Hypothalamus (tissue), 51 donors: ENCODE measurements at places on chromosomes 13 and 19.

GRCh38 chr13:27942972-27943371 is 23.2 kb downstream of the PDX1 start:
- no peak for DNase-seq

DNA sequence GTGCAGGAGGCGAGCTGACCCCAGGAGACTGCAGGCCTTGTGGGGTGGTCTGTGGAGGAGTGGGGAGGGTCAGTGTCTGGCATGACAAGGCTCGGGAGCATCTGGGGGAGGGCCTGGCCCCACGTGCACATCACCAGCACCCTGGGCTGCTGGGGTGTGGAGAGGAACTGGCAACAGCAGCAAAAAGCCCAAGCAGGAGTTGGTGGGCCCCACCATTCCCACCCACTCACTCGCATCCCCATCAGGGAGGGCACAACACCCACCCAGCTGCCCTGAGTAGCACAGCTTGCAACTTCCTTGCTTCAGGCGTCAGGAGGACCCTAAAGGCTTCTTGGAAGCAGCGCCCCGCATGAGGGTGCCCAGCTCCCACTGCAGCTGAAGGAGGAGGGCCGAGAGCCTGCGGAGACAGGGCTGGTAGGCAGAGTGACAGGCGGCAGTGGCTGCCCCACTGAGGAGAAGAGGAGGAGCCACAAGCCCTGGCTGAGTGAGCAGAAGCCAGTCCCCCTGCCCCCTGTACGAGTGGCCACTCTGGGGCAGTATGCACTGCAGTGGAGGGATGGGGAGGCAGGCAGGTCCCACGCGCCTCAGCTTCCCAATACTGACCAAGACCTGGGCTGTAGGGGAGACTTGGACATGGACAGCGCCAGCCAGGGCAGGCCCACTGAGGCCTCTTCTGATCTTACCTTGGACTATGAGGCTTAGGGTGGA is 26.5 kb downstream of the ELL start:
- no peak for DNase-seq

DNA sequence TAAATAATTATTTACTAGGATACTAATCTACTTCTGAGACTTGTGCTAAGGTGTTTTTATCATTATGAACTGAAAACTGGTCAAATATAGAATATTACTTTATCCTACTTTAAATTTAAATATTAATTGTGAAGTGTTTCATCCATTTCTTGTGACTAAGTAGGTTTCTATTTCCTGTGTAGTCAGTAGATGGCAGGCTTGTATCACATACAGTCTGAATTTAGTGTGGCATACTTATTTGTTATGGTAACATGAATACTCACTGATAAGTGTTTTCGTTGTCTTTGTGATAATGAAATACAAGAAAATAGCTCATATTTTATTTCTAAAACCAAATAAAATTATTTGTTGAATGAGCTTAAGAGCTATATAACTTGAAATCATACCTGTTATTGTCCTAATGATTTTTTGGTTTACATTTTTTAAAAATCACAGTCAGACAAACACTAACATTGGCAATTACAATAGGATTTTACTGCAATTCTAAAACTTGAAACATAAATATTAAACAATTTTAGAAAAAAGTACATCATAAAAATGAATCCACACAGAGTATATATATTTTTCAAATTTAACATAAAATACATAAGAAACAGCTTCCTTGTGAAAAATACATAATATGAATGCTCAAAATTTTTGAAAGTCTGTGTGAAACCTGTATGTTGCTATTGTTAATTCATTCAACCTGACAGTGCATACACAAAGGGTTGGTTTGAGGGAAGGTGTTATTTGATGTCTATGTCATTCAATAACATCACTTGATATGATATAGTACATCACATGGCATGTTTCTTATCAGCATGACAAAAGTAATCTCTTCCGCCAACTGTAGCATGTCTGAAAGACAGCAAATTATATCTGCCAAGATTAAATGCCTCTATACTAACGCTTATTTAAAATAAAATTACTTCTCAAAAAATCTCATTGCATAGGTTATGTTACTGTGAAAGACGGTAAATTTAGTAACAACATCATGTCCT is 904.8 kb upstream of the PCDH20 start:
- no peak for DNase-seq

- no peak for DNase-seq
Measured at GRCh38 chr19:46896076-46896794, 35.4 kb downstream of the ARHGAP35 start.

GRCh38 chr13:42899266-42899665 is 92.8 kb downstream of the EPSTI1 start:
- DNase-seq = no peak

GRCh38 chr19:45464852-45465441 is 2.8 kb upstream of the FOSB start:
- no peak for DNase-seq

GRCh38 chr13:26601669-26602068 is 44.2 kb downstream of the WASF3 start:
- DNase-seq = no peak

DNA sequence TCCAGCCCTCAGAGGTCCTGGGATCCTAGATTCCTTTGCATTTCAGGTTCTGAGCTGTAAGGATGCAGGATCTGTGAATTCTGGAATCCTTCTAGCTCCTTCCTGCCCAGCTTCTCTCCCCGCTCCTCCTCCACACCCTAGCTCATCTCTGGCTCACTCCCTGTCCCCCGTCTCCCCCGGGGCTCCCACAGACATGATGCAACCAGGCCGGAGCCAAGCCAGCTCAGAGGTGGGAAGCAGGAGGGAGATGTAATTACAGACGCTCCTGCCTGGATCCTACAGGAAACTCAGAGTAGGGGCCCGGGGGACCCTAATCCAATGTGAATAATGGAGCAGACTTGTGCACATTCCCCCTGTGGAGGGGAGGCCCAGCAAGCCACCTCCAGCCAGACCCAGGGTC is 4.5 kb downstream of the GNG8 start:
- no peak for DNase-seq

DNA sequence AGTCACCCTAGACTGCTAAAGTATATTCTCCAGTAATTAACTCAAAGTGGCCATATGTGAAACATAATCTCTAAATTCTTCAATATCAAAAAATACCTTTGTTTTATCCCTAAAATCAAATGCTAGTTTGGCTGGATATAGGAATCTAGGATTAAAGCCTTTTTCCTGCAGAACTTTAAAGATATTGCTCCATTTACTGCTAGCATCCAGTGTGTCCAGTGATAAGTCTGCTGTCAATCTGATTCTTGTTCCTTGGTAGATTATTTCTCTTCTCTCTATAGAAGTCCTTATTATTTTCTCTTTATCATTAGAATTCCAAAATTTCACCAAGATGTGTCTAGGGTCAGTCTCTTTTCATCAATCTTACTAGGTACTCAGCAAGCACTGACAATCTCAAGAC is 384.6 kb downstream of the FGF14 start:
- no peak for DNase-seq

DNA sequence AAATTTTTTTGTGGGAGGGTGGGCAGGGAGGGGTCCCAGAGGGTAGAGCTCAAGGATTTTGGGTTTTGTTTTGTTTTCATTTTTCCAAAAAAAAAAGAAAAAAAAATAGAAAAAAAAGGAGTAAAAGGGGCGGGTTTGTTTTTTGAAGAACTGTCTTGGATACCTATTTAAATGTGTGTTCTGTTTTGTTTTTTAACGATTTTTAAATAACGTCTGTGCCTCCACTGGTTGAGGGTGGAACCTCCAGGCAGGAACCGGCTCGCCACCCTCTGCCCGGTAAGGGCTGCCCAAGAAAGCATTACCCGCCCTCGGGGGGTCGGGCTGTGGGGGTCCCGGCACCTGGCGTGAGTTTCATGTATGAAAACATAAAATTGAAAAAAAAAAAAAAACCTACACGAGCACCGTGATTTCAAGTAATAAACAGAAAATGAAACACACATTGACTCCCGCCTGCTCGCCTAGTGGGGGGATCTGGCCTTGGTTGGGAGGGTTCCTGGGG is 10.4 kb downstream of the MIDN start:
- no peak for DNase-seq

DNA sequence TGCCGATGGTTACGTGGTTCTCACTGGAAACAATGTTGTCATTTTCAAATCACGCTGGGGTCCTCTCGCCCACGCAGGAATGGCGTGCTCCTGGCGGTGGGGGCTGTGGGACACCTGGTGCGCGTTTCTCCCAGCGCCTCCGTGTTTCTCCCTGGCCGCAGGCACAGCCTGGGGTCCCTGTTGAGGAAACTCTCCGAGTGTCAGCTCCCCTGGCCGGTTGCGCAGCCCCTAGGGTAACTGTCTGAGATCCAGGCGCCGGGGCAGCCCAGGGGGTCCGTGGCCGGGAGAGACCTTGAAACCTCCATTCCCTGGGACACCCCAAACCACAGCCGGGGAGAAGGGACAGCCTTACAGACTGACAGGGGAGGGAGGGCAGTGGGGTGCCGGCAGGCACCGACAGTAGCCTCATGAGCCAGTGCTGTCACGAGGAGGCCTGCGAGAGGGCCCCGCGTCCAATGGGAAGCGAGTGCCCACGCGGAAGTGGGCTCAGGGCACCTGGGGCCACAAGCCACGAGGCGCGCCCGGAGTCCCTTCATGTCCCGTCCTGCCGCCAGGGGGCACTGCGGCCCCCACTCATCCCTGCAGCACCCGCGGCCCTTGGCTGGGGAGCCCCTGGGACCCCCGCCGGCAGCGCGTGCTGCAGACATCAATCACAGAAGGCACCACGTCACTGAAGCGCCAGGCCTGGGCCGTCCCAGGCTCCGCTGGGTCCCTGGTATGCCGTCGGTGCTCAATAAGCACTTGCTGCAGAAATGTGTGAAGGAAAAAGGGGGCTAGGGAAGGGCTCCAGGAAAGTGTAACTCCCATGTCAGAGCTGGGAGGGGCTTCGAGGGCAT is 9.5 kb downstream of the ADAMTSL5 start:
- DNase-seq = no peak

DNA sequence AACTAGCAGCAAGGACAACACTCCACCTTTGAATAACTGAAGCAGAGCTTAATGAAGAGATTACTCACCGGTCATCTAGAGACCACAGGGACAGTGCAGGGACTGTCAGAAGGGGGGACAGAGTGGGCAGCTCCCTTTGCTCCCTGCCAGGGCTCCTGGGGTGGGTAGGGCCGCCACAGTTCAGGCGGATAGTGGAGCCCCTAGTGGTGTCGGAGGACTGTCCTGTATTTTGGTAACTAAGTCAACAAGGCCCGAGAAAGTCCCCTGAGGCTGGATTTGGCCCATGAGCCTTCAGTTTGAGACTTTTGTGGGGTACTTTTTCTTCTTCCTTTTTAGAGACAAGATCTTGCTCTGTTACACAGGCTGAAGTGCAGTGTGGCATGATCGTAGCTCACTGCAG is 44.6 kb downstream of the GJA3 start:
- DNase-seq = no peak

- peak; percentile 70 for DNase-seq
Measured at GRCh38 chr19:18304458-18305310, 18.2 kb downstream of the LSM4 start.

- DNase-seq = no peak
Measured at GRCh38 chr19:55832676-55833075, 877 bp upstream of the NLRP11 start.

DNA sequence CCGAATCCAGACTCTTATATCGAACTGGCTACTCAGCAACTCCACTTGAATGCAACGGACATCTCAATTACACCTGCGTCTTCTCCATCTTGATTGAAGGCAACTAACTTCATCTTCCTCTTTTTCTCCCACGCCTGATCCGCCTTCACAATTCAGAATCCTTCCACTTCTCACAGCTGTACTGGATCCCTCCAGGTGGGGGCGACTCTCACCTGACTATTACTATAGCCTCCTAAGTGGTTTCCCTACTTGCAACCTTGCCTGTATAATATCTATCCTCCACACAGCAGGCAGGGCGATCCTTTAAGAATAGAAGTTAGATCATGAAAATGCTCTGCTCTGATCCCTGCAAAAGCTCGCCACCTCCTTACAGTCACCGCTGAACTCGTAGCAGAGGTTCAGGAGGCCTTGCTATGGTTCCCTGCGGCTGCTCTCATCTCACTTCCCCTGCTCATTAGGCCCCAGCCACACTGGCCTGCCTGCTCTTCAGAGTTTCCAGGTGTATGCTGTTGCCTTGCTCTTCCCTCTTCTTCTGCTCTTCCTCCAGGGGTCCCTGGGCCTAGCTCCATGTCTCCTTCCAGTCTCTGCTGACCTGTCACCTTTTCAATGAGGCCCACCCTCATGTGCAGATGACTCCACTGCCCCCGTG is 31.9 kb downstream of the RFXAP start:
- no peak for DNase-seq

DNA sequence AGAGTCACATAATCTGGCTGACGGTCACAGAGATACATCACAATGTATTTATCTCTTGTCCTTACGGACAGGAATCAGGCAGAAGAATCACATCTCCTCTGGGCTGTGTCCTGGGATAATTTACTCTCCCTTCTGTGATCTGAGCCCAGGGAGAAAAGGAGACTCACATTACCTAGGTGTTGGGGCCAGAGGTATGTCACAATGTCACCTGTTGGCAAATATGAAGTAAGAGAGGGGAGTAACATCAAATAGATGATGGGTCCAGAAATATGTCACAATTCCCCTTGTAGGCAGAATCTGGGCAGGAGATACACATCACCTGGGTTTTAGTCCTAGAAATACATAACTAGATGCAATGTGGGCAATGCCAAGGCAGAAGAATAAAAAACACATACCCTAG is 67.2 kb downstream of the ZNF726 start:
- no peak for DNase-seq

DNA sequence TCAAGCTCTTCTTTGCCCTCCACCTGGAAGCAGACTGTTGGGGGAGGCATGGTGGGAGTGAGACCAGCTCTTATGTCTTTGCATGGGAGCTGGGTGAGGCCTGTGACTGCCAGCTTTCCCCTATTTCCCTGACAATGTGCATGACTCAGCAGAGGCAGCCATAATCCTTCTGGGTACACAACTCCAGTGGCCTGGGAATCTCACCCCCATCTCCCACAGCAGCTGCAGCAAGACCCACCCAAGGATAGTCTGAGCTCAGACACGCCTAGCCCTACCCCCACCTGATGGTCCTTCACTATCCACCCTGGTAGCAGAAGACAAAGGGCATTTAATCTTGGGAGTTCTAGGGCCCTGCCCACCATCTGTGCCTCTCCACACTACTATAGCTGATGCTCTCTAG is 41.4 kb upstream of the FGF14 start:
- DNase-seq = no peak

- no peak for DNase-seq
Measured at GRCh38 chr19:15986701-15987100, 37.9 kb downstream of the OR10H4 start.

GRCh38 chr19:51891193-51891747 is 3.5 kb upstream of the ZNF577 start:
- no peak for DNase-seq

- no peak for DNase-seq
Measured at GRCh38 chr19:10069046-10069445, 17.1 kb upstream of the SHFL start.

GRCh38 chr13:35703061-35703460 is 226.6 kb upstream of the MAB21L1 start:
- no peak for DNase-seq
